ENCODE measurements at places on chromosomes 6 and 20. TPM values are rescaled to one million over a fixed set of nuclear protein-coding genes. Genes with fewer than 3 reads are reported as not detected.

The FLRT3 gene
- not detected for total RNA-seq

The UNC5CL gene
- total RNA-seq = 5.0 TPM

The LIME1 gene
- total RNA-seq = 9.3 TPM

The RIN2 gene
- not detected for total RNA-seq

The ZSCAN23 gene
- total RNA-seq = 0.40 TPM

The RTF2 gene
- 92.2 TPM for total RNA-seq

The ERVFRD-1 gene
- total RNA-seq = not detected

The DNAH8 gene
- total RNA-seq = 0.22 TPM

The IL20RA gene
- total RNA-seq = not detected

The FAM83C gene
- total RNA-seq = not detected

The ADGRG6 gene
- total RNA-seq = not detected

The SLPI gene
- not detected for total RNA-seq

The OLIG3 gene
- 0.81 TPM for total RNA-seq

The VNN1 gene
- total RNA-seq = 1.6 TPM

The RGS17 gene
- 0.26 TPM for total RNA-seq

The ADGRB3 gene
- not detected for total RNA-seq

The MUC21 gene
- not detected for total RNA-seq

The HM13 gene
- total RNA-seq = 233 TPM

The HRH3 gene
- total RNA-seq = not detected

The C6orf163 gene
- 4.2 TPM for total RNA-seq

The PPARD gene
- 19.6 TPM for total RNA-seq
